Renal cortical epithelial cell (primary cell): ENCODE measurements at places on chromosomes 7 and 10.

DNA sequence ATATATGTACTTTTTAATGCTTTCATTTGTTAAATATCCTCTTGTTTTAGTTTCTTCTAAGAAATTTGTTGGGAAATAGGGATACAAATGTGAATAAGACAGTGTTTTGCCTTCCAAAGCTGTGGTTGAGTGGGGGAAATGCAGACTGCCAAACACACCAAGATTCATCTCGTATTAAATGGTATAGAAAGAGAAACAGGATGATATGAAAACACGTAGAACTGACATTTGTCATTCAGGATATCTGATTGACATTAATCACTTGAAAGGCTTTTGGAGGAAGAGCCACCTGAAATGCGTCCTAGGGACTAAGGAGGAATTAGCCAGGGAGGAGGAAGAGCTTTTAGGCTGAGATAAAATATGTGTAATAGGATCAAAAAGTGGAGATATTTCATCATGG, 287.4 kb upstream of the SEMA3C start:
- no peak for DNase-seq

DNA sequence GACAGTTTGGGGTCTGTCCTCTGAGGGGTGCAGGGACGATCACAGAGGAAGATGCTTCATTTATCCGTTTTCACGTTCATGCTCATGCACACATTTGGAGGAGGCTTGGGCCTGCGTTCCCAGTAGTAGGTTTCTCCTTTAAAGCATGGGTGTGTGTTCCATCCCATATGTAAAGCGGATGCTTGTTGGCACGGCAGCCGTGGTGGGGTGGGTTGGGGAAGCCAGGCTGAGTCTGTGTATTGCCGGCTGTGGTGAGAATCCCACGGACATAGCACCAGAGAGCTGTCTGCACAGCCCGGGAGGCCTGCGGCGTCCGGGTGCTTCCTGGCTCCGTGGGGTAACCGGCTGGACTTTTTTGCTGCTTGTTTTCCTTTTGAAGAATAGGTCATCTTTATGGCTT, 440 bp downstream of the JAKMIP3 start:
- no peak for DNase-seq

DNA sequence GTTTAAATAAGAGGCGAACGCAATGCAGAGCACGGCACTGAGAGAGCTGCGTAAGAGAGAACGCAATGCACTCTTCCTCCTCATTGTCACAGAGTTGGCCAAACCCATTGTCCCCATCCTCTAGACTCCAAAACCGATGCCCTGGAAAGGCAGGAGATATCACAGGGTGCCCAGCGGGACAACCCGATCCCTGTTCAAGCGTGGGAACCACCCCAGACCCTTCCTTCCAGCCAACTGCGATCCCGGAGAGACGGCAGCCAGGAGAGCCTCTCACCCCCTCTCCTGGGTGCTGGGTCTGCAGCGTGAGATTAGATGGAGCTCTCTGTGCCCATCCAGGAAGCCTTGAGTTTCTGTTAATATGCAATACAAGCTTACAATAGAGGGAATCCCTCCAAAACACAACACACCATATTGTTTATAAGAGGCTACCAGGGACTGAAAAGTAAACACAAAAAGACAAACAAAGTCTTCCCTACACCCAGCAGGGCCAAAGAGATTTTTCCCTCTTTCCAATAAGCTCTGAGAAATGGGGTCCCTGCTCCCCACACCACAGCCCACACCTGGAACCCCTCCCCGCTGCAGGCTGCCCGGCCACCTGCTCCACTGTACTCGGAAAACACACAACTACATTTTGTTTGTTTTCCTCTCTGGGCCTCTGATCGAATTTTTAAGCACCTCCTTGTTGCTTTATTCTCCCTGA, 187.6 kb downstream of the ADARB2 start:
- DNase-seq = no peak

GRCh38 chr10:132390921-132391675, 5.9 kb upstream of the PWWP2B start:
- no peak for DNase-seq

GRCh38 chr10:33335801-33336581, 1.5 kb upstream of the NRP1 start:
- DNase-seq = peak; percentile 96
